ENCODE measurements at places on chromosomes 13 and 19.

GRCh38 chr19:47155148-47155547 lies 24.5 kb downstream of the SAE1 start:
- no peak for DNase-seq

DNA sequence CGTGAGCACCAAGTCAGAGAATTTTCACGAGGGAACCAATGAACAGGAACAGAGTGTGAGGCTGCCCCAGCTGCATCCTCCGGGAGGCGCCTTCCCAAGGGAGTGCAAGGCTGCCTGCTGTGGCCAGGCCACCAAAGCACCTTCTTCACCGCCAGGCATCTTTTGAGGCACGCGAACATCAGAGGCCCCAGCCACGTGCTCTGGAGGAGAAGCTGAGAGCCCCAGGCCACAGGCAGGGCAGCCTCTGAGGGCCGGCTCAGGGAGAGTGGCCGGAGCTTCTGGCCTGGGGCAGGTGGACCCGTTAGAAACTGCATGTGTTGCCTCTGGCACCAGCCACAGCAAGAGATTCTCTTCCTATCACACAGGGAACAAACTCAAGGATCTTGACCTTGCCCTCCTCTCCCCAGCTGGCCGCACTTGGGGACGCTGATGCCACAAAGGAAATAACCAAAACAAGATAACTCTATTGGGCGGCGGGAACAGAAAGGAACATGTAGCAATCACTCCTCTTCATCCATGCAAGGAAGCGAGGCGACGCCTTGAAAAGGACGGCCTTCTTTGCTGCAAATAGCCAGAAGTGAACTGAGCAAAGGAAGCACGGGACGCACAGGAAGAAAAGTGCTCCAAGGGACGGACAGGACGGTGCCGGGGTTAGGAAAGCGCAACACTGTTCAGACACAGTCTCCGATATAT lies 19.9 kb downstream of the GAS6 start:
- DNase-seq, result no peak

GRCh38 chr13:48602296-48603016 lies 51.3 kb upstream of the CYSLTR2 start:
- DNase-seq, result no peak

GRCh38 chr19:49157445-49158224 lies at the start of gene TRPM4:
TRPM4 (plus strand) TSS chr19:49157792; CDS start chr19:49157867, 75 bp downstream.
- DNase-seq, result no peak

DNA sequence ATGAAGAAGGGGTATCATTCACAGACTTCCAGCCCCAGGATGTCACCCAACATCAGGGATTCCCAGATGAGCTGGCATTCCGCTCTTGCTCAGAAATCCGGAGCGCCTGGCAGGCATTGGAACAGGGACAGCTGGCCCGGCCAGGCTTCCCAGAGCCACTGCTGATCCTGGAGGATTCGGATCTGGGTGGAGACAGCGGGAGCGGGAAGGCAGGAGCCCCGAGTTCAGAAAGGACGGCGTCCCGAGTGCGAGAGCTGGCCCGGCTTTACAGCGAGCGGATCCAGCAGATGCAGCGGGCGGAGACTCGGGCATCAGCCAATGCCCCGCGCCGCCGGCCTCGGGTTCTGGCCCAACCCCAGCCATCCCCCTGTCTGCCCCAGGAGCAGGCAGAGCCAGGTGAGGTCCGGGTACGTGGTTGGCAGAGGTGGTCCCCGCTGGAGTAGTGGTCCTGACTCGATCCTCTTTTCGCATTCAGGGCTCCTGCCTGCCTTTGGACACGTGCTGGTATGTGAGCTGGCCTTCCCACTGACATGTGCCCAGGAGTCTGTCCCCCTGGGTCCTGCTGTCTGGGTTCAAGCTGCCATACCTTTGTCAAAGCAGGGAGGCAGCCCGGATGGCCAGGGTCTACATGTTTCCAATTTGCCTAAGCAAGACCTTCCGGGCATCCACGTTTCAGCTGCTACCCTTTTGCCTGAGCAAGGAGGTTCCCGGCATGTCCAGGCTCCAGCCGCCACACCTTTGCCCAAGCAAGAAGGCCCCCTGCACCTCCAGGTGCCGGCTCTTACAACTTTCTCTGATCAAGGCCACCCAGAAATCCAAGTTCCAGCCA lies 11.0 kb downstream of the PLEKHG2 start:
- no peak for DNase-seq

DNA sequence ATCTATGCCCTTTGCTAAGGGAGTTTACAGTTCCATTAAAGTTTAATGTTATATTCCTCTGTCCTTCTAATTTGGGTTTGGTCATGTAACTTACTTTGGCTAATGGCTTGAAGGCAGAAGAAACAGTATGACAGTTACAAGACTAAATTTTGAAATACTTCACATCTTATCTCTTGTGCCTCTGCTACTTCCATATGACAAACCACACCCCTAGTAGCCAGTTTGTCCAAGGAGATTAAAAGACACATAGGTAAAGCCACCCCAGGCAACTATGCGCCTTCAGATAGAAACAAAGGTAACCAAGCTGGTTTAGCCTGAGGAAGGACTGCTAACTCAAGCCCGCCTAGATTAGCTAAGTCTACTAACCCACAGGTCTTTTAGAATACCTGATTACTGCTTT lies 273.4 kb upstream of the MIR17HG start:
- DNase-seq, result no peak

- no peak for DNase-seq
Observed at GRCh38 chr19:55526216-55527196, 10.4 kb downstream of the SBK2 start.

- peak; percentile 69 for DNase-seq
Observed at GRCh38 chr19:44748426-44749254, at the start of gene BCL3. BCL3 (plus strand) TSS chr19:44748708; CDS start chr19:44748791, 83 bp downstream.
